ENCODE measurements at places on chromosomes 3 and 15.

- no peak for DNase-seq
Observed at GRCh38 chr3:90032980-90033641, 925.7 kb downstream of the EPHA3 start.

DNA sequence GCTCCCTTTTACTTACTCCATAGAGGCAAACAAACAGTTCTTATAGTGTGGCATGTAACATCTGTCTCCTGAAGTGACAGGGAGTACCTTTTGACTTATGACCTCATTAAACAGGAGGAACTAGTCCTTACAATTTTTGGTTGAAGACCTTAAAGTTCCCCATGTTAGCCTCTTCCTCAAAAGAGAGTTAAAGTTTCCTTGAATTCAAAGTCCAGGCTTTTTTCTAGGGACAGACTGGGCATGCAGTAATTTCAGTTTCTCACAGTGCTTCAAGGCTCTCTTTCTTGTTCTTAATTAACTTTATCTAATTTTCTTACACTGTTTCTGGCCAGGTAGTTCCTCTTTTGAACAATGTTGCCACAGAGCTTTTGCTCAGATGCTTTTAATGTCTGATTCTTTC is 12.1 kb downstream of the GOLM2 start:
- no peak for DNase-seq

GRCh38 chr15:56640127-56640526 is 93.2 kb downstream of the ZNF280D start:
- no peak for DNase-seq

- no peak for DNase-seq
Observed at GRCh38 chr15:69600556-69601085, 148.0 kb downstream of the RPLP1 start.

DNA sequence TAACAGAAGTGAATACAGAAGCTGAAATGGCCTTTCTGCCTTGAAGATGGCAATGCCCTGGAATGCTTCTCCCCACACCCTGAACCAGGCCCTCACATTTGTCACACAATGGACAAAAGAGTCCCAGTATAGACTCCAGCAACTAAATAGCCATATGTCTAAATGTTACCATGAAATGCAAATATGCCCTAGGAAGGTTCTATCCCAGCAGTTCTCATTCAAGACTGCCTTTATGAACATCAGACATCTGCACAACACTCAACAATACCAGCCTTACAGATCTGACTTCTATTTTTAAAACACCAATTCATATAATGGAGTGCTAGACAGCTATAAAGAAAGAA is 7.9 kb downstream of the ITGB5 start:
- DNase-seq = no peak

DNA sequence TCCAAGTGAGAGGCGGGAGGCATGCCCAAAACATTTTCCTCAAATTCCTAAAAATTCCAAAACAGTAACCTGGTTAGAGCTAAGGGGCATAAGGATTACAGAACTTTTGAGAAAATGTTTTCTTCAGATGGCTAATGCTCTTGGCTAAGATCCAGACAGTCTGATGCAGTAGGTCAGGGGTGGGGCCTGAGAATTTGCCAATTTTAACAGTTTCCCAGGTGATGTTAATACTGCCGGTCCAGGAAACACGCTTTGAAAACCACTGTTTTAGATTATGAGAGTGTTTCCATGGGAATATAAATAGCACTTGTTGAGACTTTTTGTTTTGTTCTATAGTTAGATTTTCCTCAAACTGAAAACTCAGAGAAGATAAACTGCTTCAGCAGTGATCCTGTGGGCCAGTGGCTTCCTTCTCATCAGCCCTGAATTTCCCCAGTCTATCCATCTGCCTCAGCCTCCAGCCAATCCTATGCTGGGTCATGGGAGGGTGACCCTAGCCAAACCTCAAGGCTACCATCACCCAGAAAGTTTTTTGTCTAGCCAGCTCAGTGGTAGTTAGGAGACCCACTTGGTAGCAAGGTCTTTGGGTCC is 71.6 kb upstream of the ACP3 start:
- no peak for DNase-seq

DNA sequence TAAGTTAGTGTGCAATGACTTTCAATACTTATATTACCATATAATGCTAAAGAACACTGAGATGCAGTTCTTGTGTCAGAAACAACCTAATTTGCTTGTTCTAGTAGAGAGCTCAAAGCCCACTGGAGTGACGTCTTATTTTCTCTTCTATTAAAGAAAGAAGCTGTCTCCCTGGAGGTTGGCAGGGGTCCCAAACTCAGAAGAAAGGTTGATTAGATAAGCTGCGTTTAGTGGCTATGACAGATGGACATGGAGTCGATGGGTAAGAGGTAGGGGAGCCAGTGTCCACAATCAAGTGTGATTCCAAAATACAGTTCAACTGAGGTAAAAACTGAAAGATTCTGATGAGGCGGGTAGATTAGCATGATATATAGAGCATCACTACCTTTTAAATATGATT is 363.6 kb downstream of the NLGN1 start:
- no peak for DNase-seq

DNA sequence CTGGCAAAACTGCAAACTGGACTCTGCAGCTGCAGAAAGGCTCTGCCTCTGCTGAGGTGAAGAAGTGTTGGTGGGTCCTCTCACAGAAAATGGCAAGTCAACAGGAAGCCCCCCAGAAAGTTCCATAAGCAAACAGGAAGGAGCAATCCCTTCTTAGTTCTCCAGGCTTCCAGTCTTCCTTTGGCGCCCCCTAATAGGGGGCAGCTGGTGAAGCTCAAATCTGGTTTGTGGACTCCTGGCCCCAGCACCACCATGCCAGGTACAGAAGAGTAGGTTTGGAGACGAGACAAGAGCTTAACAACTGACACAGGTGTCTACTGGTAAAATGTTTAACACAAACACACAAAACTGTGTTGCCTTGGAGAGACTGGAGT is 35.5 kb downstream of the LEO1 start:
- DNase-seq = no peak

DNA sequence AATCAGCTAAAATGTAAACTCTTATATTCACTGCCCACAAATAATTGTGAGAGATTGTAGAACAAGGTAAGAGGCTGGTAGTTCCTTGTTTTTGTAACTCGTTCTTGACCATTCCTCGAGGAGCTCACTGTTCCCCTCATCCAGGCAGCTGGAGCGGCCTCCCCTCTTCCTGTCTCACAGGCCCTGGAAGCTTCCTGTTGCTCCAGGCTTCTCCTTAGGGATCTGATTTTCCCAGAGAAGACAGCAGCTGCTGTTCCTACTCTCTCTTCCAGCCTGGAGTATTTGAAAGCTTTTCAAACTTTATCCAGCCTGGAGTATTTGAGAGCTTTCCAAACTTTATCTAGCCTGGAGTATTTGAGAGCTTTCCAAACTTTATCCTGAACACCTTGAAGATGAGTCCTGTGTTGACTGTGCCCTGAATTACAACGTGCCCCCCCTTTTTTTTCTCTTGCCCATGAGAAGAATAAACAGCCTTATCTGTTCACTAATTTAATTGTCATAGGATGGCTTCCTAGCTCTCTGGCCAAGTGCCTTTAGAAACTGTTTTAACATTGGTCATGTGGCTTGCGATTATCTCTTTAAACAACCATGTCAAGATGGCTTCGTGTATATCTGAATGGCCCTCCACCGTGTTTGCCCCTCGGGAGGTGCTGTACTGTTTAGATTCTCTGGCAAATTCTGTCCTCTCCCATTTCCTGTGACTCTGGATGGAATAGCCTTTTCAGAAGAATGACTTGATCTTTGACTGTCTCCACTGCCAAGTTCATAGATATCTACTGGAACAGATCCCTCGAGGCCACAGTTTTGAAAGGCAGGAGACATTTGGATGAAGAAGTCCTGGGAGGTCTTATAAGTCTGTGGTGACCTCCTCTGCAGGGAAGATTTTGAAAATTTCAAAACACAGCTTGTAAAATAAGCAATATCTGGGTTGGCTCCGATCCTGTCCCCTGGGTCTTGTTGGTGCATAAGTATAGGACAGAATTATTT is 4.8 kb downstream of the ADAMTSL3 start:
- DNase-seq = no peak

DNA sequence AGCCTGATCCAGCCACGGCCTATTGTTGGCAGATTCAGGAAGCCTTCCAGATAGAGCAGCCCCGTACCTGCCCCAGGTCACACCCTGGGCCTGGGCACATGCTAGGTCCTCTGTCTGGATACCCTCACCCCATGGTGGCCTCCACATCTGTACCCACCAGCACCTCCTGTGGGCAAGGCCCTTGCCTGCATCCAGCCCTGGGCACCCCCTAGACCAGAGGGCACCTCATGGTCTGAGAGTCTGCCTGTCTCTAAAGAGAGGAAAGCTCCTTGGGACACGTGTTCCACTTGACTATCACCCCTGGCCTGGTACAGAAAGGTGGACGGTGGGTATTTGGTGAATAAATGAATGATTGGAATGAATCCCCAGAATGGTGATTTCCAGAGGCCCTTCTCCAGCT is 8.9 kb upstream of the COMMD4 start:
- no peak for DNase-seq

GRCh38 chr3:134993011-134993410 is 198.0 kb downstream of the EPHB1 start:
- no peak for DNase-seq

DNA sequence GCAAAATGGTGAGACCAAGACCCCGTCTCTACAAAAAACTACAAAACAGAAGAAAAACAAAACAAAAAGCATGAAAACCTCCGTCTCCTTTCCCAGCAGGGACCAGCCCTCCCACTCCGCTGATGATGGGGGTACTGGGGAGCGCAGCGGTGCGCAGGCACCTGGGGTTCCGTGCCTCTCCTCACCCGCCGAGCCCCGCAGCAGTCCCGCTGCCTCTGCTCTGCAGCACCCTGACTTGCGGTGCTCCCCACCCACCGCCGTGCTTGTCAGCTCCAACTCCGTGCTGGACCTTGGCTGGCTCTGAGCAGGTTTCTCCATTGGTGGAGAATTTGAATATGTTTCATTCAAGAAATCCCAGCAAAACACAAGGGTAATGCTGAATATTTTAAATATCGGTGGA is 46.7 kb upstream of the ATP10A start:
- no peak for DNase-seq

DNA sequence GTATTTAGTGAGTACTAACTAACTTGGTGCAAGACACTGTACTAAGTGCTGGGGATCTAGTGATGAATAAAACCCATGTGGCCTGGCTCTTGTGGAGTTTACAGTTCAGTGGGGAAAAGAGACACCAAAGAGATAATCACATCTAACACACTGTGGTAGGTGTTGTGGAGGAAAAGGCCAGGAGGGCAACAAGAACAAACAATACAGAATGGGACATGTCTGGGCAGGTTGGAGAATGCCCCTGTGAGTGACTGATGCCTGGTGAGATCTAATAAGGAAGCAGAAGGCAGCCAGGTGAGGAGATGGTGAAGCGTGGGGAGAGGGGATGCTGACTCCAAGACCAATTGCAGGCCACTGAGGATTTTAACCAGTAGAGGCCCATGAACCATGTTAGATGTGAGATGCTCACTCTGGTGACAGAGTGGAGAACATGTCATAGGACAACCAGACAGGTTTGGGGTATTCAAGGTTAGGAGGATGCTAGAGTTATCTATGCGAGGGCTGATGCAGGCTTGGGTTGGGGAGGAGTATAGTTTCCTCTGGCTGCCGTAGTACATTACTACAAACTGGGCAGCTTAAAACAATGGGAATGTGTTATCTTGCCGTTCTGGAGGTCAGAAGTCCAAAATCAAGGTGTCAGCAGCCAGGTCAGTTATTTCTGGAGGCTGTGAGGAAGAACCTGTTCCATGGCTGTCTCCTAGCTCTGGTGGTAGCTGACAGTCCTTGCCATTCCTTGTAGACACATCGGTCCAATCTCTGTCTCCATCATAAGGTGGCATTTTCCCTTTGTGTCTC is 81.4 kb downstream of the ARNT2 start:
- no peak for DNase-seq

GRCh38 chr3:155604967-155605366 is 139.9 kb downstream of the PLCH1 start:
- no peak for DNase-seq

GRCh38 chr3:71226565-71227269 is 356.8 kb downstream of the FOXP1 start:
- DNase-seq = peak; percentile 48

GRCh38 chr3:122510878-122511535 is 3.7 kb downstream of the KPNA1 start:
- DNase-seq = no peak

GRCh38 chr3:189981668-189982067 is 139.0 kb downstream of the P3H2 start:
- no peak for DNase-seq

DNA sequence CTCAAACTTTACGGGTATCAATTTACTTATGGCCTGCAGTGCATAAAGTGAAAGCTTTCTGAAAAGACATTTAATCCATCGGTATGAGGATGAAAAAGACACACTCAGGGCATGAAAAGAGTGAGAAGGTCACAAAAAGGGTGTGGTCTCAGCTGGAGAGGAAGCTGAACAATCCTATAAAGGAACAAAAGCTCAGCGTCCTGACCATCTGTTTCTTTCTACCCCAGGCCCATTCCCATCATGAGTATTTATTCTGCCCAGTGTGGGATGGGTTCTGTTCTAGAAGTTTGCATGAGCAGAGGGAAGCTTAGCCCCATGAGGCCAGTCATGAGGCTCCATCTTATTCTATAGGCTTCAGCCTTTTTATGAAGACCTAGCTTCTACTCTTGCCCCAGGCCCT is 144.6 kb downstream of the LPP start:
- DNase-seq = no peak

GRCh38 chr3:71718072-71718471 is 7.1 kb downstream of the EIF4E3 start:
- DNase-seq = no peak

- no peak for DNase-seq
Observed at GRCh38 chr3:1002010-1002409, 90.8 kb upstream of the CNTN6 start.

DNA sequence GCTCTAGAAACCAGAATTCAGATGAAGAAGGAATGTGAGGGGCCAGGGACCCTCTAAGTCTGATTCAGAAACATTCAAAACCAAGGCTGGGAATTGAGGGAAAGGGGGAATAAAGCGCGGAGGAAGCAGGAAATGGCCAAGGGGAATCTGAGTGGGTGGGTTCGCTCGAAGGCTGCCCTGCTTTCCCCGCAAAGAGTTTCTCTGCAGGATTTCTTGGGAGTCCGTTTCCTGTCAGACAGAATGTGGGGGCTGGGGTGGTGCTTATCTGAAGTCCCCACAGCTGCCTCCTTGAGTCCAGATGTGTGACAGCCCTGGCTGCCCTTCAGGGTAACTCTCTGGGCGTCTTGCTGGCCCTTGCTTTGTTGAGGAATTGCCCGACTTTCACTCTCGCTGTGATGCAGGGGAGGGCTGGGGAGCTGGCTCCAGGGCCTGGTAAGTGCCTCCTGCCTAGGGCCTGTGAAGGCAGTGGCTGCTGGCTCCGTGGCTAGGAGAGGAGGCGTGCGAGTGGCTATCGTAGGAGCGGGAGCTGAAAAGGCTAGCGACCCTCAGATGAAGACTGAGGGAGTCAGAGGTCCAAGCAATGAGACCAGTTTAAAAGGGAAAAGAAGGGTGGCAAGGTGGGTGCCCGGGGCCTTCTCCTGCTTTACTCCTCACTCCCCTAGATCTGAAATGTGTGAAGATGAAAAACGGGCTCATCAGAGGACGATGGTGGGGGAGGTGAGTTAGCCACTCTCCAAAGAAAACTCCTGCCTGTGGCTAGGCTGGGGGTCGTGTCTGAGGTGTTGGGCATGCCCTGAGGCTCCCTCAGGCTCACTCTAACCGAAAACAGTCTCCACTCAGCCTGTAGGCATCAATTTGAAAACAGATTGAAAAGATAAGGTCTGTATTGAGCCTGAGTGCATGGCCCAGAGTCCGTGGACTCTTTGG is 143.9 kb upstream of the UMPS start:
- DNase-seq = no peak

- no peak for DNase-seq
Observed at GRCh38 chr3:131223373-131224289, 157.9 kb upstream of the NUDT16 start.
